ENCODE measurements at places on chromosomes 3 and 15.

GRCh38 chr3:129577925-129578786 lies 28.3 kb downstream of the PLXND1 start:
- no peak for DNase-seq

- no peak for DNase-seq
These were observed 524 bp downstream of the MRPS11 start for GRCh38 chr15:88467935-88468528.

- no peak for DNase-seq
These were observed 274.1 kb downstream of the OTOL1 start for GRCh38 chr3:161770484-161771386.

DNA sequence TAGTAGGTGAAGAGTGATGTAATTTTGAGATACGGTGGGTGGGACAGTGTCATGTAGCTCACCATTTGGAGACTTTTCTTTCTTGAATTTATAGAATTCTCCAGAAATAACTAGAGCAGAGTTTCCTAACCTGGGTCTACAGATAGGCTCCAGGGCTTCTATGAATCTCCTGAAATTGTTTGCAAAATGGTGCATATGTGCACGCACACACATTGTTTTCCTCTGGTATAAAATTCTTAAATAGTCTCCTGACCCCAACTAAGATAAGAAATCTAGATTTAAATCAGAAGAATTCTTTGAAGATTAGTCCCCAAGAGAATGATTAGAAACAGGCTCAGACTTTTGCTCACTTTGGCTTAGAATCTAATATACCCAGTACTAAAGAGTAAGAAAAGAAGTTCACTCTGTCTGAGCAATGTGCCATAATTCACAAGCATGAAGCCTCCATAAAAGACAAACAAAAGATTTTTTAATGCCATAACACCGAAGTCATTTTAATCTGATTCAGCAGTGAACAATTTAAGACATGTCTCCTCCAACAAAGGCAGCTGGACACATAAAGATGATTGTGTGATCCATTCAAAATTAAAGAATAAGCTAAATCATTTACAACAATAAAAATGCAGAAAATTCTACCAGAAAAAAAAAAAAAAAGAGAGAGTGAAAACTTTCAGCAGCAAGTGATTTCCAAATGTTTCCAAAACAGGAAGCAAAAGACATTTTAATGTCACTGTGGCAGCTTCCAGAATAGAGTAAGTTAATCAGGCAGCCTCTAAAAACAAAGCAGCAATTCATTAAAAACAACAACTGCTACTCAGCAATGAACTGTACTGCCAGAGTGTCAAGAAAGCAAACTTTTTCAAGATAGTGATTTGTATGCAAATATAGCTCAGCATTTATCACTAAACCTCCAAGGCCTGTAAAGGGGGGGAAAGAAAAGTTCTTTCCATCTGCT lies 975.5 kb upstream of the CFAP20DC start:
- no peak for DNase-seq

DNA sequence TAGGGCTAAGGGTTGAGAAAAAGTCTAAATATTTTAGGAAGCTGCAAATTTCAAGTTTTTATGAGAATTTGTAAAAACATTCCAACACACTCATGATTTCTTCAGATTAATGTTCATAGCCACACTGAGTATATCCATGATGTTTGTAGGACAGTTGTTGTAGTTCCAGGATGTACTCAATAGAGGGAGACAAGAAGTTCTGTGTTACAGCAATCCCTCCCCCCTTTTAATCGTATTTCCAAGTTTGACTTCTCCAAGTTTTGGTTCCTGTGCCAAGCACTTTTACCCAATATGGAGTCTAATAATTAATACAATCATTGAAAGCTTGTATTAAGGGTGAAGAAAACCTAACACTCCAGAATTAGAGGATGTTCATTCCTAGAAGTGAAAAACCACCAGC lies 143.4 kb downstream of the FEZF2 start:
- DNase-seq, result no peak

- no peak for DNase-seq
These were observed 137.7 kb downstream of the BBX start for GRCh38 chr3:107660306-107660976.

GRCh38 chr15:83890587-83890986 lies 236.7 kb downstream of the ADAMTSL3 start:
- no peak for DNase-seq

DNA sequence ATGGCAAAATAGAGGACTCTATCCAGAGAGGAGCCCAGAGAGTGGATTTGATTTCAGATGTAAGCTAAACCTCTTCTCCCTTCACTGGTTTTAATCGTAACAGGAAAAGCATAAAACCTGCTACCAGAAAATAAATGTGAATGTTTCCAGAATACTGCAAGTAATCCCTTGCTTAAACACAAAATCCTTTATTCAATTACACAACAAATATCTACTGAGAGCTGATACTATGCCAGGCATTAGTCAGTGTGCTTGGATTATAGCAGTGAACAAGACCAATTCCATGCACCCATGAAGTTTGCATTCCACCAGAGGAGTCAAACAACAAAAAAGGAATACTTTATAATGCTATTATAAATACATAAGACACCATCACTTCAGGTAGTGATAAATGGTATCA lies 15.1 kb downstream of the AVEN start:
- DNase-seq, result no peak

DNA sequence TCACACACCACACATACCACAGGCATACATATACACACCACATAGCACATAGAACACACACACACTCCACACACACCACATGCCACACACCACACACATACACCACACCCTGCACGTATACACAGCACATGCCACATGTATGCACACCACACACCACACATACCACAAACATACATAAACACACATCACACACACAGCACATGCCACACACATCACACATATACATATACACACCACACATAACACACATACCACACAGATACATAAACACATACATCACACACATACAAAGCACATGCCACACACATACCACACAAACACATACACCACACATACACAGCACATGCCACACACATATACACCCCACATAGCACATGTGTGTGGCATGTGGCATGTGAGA lies 171.1 kb downstream of the OR4M2 start:
- DNase-seq, result no peak

GRCh38 chr3:32326795-32327194 lies 64.9 kb upstream of the CMTM7 start:
- no peak for DNase-seq

DNA sequence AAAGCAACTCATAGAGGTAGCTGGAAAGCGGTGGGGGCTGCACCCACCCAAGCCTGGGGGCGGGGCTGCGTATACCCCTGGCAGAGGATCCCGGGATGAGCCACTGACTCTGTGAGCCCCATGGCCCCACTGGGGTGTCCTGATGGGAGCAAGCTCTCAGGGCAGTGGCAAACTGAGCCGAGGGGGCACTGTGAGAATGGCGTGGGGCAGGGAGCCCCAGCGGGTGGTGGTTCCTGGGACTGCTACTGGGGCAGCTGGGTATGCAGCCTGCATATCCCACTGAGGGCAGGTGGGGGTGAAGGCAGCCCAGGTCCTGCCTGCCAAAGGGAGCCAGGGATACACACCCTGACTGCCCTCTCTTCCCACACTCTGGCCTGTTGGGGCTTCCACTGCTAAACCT lies 59.4 kb downstream of the DNAJB8 start:
- no peak for DNase-seq

- DNase-seq, result no peak
These were observed 48.8 kb upstream of the MRPS22 start for GRCh38 chr3:139295040-139295439.

- DNase-seq, result no peak
These were observed 225.0 kb upstream of the RASGRP1 start for GRCh38 chr15:38789566-38789965.

GRCh38 chr15:100061944-100062343 lies 279.8 kb downstream of the ADAMTS17 start:
- no peak for DNase-seq

- no peak for DNase-seq
These were observed 113.5 kb upstream of the TOPAZ1 start for GRCh38 chr3:44128057-44128775.

DNA sequence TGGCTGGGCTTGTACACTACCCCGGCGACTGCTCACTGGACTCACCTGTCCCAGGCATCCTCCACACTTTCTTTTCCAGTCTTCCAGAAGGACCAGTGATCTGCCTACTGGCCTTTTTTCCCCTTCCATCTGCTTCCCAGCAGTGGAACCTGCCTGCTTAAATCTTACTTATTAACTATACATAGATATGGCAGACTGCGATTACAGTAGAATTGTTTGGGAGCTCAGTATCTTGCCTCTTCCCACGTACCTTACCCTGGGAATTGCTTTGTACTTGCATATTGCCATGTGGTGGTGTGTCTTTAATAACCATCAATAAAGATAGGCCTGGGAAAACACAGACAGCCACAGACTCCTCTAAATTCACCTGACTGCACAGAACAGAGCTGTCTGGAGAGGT lies 11.8 kb upstream of the HES1 start:
- no peak for DNase-seq

DNA sequence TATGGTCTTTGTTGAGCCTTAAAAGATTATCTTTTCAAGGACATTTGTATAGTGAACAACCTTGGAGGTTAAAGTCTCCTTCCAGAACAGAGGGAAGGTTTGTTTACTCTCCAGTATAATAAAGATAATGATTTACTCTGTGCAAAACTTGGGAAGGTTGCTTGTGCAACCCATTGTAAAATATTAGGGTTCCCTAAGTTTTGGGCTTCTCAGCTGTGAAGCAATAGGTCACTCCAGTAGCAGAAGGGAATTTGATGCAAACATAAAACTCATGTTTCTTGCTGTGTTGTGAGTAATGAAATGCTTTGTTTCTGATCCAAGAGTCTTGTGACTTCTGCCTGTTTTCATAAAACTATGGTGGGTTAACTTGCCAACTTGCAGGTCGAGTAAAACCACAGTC lies 177.5 kb downstream of the SUCNR1 start:
- DNase-seq, result no peak

DNA sequence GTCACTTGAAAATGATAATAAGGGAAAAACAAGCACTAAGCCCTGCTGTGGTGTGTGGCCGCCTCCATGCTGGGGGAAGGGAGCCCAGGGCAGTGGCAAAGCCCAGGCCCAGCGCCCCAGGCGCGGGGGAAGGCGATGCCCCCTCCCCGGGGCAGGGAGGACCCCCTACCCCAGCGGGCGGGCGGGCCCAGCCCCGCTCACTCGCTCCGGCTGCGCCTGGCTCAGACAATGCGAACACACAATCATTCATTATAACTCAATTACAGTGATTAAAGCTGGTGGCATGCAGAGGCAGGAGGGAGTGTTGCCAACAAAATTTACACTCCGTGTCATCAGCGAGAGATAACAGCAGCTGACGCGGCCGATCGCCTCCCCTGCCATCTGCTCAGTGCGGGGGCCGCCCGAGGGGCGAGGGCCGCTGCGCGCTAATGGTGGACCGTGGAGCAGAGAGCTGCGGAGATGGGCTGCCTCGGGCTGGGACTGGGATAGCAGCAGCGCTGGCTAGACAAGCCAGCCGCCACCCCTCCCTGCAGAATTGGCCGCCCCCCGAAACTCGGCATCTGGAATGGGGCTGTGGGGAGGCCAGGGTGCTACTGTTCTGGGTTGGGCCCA lies 64.1 kb downstream of the TLE3 start:
- no peak for DNase-seq

- no peak for DNase-seq
These were observed 49.3 kb upstream of the XCR1 start for GRCh38 chr3:46076606-46077005.

- no peak for DNase-seq
These were observed 848.6 kb downstream of the ROBO1 start for GRCh38 chr3:78919021-78919755.

GRCh38 chr3:112376241-112376911 lies 43.4 kb downstream of the CD200 start:
- no peak for DNase-seq

- DNase-seq, result no peak
These were observed 1091.9 kb downstream of the NSUN3 start for GRCh38 chr3:95154766-95155165.

DNA sequence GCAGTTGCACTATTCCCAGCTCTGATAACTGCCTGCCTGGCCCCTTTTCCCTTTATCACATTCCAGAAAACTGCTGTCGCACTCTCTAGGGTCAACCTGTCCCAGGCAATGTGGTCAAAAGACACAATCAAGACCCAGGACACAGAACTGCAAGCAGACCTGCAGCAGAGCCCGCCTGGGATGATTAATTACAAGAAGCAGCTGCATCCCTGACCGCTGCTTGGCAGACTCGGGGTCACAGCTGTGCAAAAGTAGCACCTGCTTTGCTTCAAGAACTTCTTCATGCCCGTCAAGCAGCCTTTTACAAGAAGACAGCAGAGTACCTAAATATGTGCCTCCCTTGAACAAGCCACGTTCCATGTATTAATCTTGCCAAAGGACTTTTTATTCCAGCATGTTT lies 120.0 kb upstream of the ST8SIA2 start:
- DNase-seq, result no peak

DNA sequence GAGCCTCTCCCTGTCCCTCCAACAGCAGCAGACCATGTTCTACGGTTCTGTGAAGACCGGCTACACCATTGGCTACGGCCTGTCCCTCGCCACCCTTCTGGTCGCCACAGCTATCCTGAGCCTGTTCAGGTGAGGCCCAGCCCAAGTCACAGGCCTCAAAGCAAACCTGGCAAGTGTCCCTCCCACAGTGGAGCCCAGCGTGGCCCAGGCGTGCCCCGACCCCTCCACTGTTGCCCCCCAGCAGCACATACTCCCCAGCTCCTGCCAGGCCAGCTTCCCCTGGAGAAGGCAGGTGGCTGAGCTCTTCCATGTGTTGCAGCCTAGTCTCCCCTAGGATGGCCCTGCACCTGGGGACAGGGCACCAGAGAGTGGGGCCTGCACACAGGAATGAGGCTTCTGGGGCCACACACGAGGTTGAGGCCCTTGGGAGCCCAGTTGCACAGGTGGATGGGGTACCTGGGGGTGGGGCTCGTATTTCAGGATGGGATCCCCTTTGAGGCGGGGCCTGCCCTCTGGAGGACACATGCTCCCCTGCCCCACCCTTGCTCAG lies 25.0 kb downstream of the VIPR1 start:
- DNase-seq, result no peak
